ENCODE measurements at places on chromosomes 5 and 9. TPM values are rescaled to one million over a fixed set of nuclear protein-coding genes. Genes with fewer than 3 reads are reported as not detected.

Gene PTBP3
- 15.7 TPM for polyA plus RNA-seq

DNA sequence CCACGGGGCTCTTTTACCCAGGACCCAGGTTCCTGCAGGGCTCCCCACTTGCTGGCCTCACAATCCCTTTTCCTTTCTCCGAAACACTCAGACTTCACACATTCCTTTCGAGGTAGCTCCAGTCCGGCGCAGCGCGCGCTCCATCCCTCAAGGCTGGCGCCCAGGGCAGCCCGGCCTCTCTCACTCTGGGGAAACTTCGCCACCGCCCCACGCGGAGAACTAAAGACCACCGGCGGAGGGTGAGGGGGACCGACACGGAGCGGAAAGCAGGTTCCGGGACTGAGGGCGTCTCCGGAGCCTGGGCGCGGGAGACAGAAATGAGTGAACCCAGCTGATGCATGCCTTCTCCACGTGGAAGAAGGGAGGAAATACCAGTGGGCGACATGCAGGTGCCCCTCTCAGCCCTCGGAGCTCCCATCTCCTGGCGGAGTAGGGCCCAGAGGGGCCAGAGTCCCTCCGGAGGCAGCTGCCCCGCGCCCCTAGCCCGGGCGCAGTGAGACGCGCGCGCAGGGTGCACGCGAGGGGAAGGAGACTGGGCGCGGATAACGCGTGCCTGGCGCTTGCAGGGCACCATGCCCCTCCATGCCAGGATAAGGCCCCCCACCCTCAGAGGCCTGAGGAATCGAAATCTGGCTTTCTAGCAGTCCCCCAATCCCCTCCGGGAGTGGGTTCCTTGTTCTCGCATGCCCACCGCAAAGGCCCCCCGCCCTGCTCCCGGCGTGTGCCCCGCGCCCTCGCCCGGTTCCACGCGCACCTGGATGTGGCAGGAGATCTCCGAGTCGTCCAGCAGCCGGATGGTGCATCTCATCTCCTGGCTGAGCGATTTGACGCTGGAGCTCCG lies 650 bp downstream of the FRMD3 start:
- peak overlapping the region; percentile 61 for H3K4me3 ChIP-seq
- peaks cover 13% of the 10 kb centered on the region for H3K27me3 ChIP-seq
- no peak overlapping the region for H3K27ac ChIP-seq
- DNase-seq, result peak; percentile 13
- no peaks in the 10 kb centered on the region for H3K36me3 ChIP-seq

Gene GDA
- 1.3 TPM for polyA plus RNA-seq

Gene IL31RA
- polyA plus RNA-seq, result 0.77 TPM

Gene LRRC14B
- polyA plus RNA-seq, result 17.2 TPM

DNA sequence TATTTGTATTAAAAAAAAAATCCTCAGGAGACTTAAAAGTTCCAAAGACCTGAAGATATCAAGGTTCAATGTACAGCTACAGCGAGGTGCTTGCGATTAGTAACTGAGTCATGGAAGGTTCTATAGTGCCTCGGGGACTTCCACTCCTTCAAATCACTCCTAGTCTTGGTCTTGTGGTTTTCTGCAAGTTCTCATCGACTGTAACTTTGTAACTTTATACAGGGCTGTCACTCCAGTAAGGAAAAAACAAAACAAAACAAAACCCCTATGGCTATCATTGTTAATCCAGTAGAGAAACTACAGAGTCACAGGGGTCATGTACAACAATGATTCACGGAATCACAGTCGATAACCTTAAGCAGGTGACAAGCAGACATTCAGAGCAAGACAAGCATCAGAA lies 39.8 kb upstream of the SELENOP start:
- DNase-seq, result no peak
- no peaks in the 10 kb centered on the region for H3K27me3 ChIP-seq
- no peak overlapping the region for H3K27ac ChIP-seq
- H3K36me3 ChIP-seq, result no peaks in the 10 kb centered on the region
- H3K4me3 ChIP-seq, result no peak overlapping the region

Gene NUTM2F
- not detected for polyA plus RNA-seq

GRCh38 chr5:390623-391491 lies 52.1 kb upstream of the EXOC3 start:
- H3K4me3 ChIP-seq, result no peak overlapping the region
- H3K36me3 ChIP-seq, result no peaks in the 10 kb centered on the region
- no peaks in the 10 kb centered on the region for H3K27me3 ChIP-seq
- no peak overlapping the region for H3K27ac ChIP-seq

GRCh38 chr9:135574331-135574730 lies 12.8 kb downstream of the PAEP start:
- no peaks in the 10 kb centered on the region for H3K36me3 ChIP-seq
- no peaks in the 10 kb centered on the region for H3K27me3 ChIP-seq
- DNase-seq, result no peak
- H3K4me3 ChIP-seq, result no peak overlapping the region
- H3K4me1 ChIP-seq, result no peaks in the 10 kb centered on the region
- H3K27ac ChIP-seq, result no peak overlapping the region

DNA sequence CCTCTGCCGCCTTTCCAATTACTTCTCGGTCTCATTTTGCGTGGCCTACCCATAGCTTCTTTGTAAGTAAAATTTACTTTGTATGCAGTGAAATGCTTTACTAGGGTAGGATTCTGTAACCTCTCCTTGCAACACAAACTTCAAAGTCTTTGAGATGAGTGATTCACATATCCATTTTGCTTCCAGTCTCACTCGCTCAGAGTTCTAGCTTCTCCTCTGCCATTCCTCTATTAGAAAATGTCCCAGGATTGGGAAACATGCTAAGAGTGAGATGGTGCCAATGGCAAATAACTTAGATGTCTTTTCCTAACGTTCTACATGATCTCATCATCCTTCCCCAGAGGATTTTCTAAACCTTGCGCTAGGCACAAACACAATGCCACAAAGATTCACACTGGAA lies 270.5 kb upstream of the SLC30A5 start:
- DNase-seq, result no peak
- H3K4me3 ChIP-seq, result no peak overlapping the region
- H3K27ac ChIP-seq, result no peak overlapping the region

- H3K36me3 ChIP-seq, result no peaks in the 10 kb centered on the region
- no peak overlapping the region for H3K27ac ChIP-seq
- DNase-seq, result no peak
- H3K4me1 ChIP-seq, result peaks cover 26% of the 10 kb centered on the region
- H3K27me3 ChIP-seq, result peaks cover 79% of the 10 kb centered on the region
Measured at GRCh38 chr5:176619569-176620332, 9.8 kb upstream of the GPRIN1 start.

Gene ANKRD31
- polyA plus RNA-seq, result 0.06 TPM

GRCh38 chr5:10539687-10539998 lies 24.2 kb upstream of the ANKRD33B start:
- H3K4me1 ChIP-seq, result peaks cover 6% of the 10 kb centered on the region
- no peak overlapping the region for H3K27ac ChIP-seq
- DNase-seq, result no peak
- peaks cover 28% of the 10 kb centered on the region for H3K27me3 ChIP-seq
- no peaks in the 10 kb centered on the region for H3K36me3 ChIP-seq

DNA sequence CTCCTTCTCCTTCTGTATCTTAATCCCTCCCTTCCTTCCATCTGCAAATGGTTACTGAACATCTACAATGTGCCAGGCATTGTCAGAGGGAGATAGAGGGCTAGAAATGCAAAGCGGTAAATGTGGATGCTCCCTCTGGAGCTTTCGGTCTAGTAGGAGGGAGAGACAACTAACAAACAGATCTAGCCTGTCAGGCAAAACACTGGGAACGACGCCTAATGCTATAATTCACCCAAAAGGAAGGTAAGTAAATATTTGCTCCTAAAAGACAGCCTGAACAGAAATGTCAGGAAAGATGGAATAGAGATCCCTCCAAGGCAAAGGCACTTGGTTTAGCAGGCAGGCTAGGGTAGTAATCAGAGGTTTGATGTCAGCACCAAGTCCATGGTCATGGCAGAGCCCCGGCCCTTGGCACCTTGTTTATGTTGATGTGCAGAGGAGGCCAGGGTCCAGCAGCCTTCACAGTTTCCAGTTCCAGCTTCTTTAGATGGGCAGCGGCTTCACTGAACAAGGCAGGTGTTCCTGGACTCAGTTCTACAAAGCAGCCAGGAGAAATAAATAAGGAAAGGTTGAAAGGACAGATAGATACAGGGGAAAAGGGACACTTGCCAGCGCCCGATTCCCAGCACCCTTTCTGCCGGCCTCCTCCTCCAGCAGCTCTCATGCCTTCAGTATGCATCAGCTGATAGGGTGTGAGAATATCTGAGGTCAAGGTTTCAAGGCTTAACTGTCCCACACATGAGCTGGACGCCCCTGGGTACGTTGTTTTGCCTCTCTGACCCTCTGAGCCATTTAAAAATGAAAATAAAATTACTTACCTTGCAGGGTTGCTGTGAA lies 46.5 kb upstream of the FRRS1L start:
- no peaks in the 10 kb centered on the region for H3K4me1 ChIP-seq
- H3K36me3 ChIP-seq, result no peaks in the 10 kb centered on the region
- DNase-seq, result no peak
- no peak overlapping the region for H3K4me3 ChIP-seq
- no peaks in the 10 kb centered on the region for H3K27me3 ChIP-seq

- no peak overlapping the region for H3K27ac ChIP-seq
- H3K4me3 ChIP-seq, result no peak overlapping the region
- H3K36me3 ChIP-seq, result no peaks in the 10 kb centered on the region
- no peak for DNase-seq
Measured at GRCh38 chr5:25419684-25420083, 774.9 kb upstream of the CDH10 start.

Gene OR1Q1
- not detected for polyA plus RNA-seq

Gene FBN2
- polyA plus RNA-seq, result 83.6 TPM

DNA sequence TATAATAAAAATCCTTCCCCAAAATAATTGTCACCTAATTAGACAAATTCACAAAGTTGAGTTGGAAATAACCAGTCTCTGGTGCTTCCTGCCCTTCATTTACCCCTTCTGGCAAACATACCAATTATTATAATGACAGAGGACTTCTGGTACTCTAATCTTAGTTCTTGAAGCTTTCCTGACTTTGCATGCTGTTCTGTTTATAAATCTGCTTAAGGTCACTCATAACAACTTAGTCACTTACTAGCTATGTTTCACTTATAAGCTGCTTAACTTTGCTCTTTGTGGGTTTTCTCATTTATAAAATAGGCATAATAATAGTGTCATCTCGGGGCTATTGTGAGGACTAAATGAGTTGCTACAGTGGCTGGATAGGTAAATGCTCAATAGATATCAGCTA lies 446.5 kb downstream of the EFNA5 start:
- no peaks in the 10 kb centered on the region for H3K27me3 ChIP-seq
- H3K4me3 ChIP-seq, result no peak overlapping the region
- no peaks in the 10 kb centered on the region for H3K4me1 ChIP-seq

Gene CLIC3
- polyA plus RNA-seq, result 0.47 TPM

GRCh38 chr5:79971156-79971555 lies 19.9 kb downstream of the MTX3 start:
- H3K27me3 ChIP-seq, result peaks cover 2% of the 10 kb centered on the region
- peaks cover 4% of the 10 kb centered on the region for H3K36me3 ChIP-seq
- H3K27ac ChIP-seq, result no peak overlapping the region
- no peaks in the 10 kb centered on the region for H3K4me1 ChIP-seq
- H3K4me3 ChIP-seq, result no peak overlapping the region

DNA sequence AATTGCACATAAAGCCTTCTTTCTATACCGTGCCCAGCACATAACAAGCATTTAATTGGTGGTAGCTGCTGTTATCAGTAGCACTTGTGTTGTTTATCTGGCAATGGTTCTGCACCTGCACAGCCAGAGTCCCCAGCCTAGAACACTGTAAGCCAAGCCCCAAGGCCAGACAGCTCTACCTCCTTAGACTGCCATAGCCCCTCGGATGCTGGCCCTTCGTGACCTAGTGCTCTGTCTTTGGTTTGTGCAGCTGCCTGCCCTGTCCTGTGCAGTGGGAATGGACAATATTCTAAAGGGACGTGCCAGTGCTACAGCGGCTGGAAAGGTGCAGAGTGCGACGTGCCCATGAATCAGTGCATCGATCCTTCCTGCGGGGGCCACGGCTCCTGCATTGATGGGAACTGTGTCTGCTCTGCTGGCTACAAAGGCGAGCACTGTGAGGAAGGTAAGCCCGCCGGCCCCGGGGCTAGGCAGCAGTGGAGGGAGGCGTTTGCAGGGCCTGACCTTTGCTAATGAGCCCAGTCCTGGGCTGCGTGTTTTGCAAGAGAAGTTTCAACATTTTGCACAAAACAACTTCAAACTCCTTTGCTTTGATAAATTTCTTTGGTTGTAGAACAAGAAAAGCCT lies 173.3 kb upstream of the WWC1 start:
- no peak overlapping the region for H3K4me3 ChIP-seq
- DNase-seq, result no peak
- no peaks in the 10 kb centered on the region for H3K4me1 ChIP-seq
- H3K36me3 ChIP-seq, result no peaks in the 10 kb centered on the region
- no peak overlapping the region for H3K27ac ChIP-seq

- H3K4me3 ChIP-seq, result no peak overlapping the region
- H3K4me1 ChIP-seq, result peaks cover 45% of the 10 kb centered on the region
- H3K27me3 ChIP-seq, result no peaks in the 10 kb centered on the region
- peak; percentile 42 for DNase-seq
Measured at GRCh38 chr9:95031711-95032461, 285.6 kb downstream of the FANCC start.

Measured in muscle of leg (tissue), 16 donors.